ENCODE measurements at places on chromosomes 1 and 21.

DNA sequence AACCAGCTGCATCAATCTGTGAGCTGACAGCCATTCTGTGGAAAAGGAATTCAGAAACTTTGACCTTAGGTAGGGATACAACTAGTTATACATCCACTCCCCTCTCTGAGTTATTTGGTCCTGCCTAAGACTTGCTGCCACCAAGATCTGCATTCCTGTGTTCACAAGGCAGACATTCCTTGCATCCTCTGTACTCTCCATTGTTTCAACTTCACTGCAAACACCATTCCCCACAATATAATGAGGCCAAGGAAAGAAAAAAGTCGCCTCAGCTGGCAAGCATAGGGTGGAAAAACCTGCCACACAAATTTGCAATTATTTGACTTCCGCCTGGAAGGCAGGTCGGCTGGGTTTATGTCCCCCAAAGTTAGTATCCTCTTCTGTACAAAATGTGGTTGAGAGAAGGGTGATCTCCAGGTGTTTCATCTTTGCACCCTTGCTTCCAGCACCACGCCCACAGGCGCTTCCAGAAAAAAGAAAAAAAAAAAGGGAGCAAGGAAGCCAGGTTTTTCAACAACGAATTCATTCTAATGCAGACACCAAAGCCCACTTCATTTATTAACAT, 676 bp upstream of the CTTNBP2NL start:
- H3K4me1 ChIP-seq: peaks cover 59% of the 10 kb centered on the region
- H3K36me3 ChIP-seq: no peaks in the 10 kb centered on the region
- peak overlapping the region; percentile 85 for H3K4me3 ChIP-seq
- no peak for DNase-seq
- H3K27ac ChIP-seq: peak overlapping the region; percentile 97
- no peaks in the 10 kb centered on the region for H3K27me3 ChIP-seq

GRCh38 chr1:212858461-212859265, 588 bp downstream of the FLVCR1 start:
- H3K27me3 ChIP-seq: no peaks in the 10 kb centered on the region
- H3K27ac ChIP-seq: peak overlapping the region; percentile 90
- DNase-seq: peak; percentile 29
- H3K4me3 ChIP-seq: peak overlapping the region; percentile 94

- peak; percentile 64 for DNase-seq
- no peaks in the 10 kb centered on the region for H3K27me3 ChIP-seq
- no peak overlapping the region for H3K4me3 ChIP-seq
- H3K4me1 ChIP-seq: peaks cover 11% of the 10 kb centered on the region
- H3K36me3 ChIP-seq: no peaks in the 10 kb centered on the region
- no peak overlapping the region for H3K27ac ChIP-seq
Observed at GRCh38 chr1:54806931-54807611, 5.9 kb upstream of the TTC22 start.

DNA sequence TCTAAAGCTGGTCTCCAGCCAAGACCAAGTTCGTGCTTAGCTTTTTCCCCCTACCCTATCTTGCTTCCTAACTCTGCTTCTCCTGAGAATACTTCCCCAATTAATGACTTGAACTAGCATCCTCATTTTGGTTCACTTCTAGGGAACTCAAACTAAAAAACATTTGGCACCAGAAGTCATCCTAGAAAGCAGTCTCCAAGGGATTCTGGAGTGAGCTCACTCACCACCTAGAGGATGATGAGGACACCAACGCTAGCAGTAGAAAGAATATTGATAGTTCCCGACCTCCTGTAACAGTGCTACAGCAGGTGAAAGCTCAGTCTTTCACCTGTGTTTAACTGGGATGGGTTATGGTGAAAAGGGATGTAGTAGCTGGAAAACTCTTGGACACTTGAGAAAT, 4.7 kb upstream of the PSMB2 start:
- peaks cover 25% of the 10 kb centered on the region for H3K27me3 ChIP-seq
- no peaks in the 10 kb centered on the region for H3K4me1 ChIP-seq
- DNase-seq: no peak
- no peak overlapping the region for H3K27ac ChIP-seq
- H3K36me3 ChIP-seq: no peaks in the 10 kb centered on the region
- H3K4me3 ChIP-seq: no peak overlapping the region

DNA sequence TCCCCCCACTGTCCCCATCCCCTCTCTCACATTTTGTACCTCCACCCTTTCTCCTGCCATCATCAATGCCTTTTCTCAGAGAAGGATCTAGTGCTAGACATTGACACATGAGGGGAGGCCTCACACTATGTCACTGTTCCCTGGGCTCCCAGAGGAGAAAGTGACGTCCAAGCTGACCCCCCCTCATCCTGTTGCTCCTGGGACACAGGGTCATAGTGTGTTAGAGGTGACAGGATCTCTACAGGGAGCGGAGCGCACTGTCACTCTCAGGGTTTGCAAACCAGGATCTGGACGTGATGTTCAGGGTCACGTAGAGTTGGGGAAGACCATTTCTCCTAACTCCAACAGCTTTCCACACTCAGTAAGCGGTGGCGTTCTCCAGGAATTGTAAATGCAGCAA, 2.6 kb downstream of the NCMAP start:
- H3K4me3 ChIP-seq: no peak overlapping the region
- peaks cover 13% of the 10 kb centered on the region for H3K4me1 ChIP-seq
- no peak overlapping the region for H3K27ac ChIP-seq
- H3K36me3 ChIP-seq: no peaks in the 10 kb centered on the region

Measured in transverse colon (tissue), 4 donors.